NCI-H1694 (cell line): ENCODE measurements at places on chromosomes 2 and 18.
A peak's percentile ranks its signal among the peaks of the same experiment; 100 is the strongest.

GRCh38 chr2:159322419-159322818, 35.9 kb upstream of the WDSUB1 start:
- DNase-seq: no peak

DNA sequence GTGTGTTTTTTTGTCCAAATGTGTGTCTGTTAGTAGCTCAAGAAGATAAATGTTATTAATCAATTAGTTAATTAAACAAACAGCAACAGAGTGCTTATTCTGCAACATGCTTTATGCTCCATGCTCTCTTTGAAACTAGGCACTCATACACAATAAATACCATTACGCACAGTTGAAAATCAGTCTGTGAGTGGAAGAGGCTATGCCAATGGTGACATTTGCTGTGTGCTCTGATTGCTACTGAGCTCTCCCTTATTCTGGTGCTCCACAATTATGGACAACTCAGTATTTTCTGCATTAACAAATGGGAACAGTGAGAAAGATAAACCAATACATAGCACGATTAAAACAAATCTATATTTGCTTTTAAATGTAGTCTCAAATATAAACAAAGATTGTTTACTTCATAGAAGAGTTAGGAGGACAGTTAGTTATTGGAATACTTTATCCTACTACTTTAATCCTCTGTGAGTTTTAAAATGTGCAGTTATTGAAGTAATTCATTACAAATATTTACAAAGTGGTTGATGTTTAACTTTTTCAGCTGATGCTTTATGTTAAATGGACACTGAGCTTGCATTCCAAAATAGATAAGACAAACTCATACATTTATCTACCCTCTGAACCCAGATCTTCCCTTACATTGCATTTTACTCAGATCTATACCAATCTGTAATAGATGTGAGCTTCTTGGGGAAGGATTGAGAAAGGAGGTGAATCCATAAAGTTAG, 55.3 kb downstream of the NXPH2 start:
- no peak for DNase-seq

- no peak for DNase-seq
Measured at GRCh38 chr18:59050661-59051057, 89.0 kb upstream of the SEC11C start.

- no peak for DNase-seq
Measured at GRCh38 chr2:223560749-223561435, 41.3 kb downstream of the SCG2 start.

DNA sequence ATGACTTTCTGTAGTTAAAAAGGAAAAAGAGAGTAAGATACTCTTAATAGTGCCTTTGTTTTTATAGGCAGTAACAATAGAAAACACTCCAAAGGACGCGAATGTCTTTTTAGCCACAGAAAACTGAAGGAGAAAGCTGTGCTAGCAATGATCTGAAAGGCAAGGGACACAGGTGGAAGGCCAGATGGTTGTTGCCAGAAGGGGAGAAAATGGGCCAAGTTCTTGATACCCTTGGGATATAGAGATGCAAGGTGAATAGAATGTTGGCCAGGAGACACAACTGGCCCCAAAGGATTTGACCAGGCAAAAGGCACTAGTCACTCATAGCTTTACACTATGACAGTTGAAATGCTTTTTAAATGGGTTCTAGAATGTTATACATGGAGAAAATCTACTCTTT, 180.0 kb downstream of the NRXN1 start:
- peak; percentile 41 for DNase-seq

- no peak for DNase-seq
Measured at GRCh38 chr2:1375794-1376193, 37.5 kb upstream of the TPO start.

DNA sequence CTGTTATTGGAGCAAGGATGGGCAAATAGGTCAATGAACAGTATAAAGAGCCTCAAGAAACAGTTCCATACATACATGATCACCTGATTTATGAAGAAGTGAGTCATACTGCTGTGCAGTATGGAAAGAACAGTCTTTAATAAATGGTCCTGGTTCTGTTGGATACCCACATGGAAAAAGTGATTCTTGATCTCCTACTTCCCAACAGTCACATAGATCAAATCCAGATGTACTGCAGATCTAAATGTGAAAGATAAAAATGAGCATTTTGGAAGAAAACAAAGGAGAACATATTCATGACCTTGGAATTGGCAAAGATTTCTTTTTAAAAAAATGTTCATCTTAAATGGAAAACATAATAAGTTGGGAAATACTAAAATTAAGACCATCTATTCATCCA, 75.8 kb downstream of the CCDC148 start:
- DNase-seq: no peak

GRCh38 chr18:39232937-39233336, 1667.3 kb upstream of the CELF4 start:
- DNase-seq: no peak

DNA sequence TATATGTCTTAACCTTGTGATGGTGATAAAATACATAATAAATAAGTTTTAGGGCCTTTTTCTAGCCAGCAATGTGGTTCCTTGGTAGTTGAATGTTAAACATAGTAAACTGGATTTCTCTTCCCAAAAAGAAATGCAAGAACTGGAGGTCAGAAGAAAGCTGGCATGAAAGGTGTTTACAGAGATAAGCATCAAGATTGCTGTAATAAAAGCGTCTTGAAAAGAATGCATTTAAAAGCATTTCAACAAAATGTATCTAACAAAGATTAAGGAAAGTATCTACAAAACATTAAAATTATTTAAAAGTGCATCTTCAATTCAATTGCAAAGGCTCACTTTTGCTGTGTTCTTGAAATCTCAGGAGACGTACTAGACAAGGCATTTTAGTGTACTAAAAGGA, 419.0 kb downstream of the ERBB4 start:
- no peak for DNase-seq

GRCh38 chr2:204114295-204115136, 178.0 kb downstream of the ICOS start:
- DNase-seq: no peak

DNA sequence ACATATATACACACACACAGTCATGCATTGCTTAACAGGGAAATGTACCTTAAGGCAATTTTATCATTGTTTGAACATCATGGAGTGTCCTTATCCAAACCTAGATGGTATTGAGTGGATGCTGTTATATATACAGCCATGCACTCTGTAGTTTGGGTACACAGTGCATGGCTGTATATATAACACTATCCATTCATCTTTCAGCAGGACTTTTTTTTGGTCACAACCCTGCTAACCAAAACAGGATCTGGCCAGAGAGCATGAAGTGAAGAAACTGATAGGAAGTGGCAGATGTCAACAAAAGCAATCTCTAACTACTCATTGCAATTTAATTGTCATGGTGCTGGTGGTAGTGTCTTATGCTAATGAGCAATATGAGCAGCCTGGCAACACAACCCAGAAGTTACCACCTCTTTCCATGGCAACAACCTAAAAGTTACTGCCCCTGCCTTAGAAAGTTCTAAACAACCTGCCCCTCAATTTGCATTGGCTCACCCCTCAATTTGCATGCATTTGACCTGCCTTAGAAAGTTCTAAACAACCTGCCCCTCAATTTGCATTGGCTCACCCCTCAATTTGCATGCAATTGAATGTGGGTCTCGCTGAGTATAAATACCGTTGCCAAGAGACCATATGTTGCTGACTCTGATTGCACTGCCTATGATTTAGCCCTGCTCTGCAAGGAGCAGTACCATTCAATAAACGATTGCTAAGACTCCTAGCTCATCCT, 434.9 kb downstream of the DSEL start:
- no peak for DNase-seq

GRCh38 chr2:71517851-71518250, 64.5 kb downstream of the DYSF start:
- no peak for DNase-seq
